ENCODE measurements at places on chromosomes 5 and 9. TPM values are rescaled to one million over a fixed set of nuclear protein-coding genes. Genes with fewer than 3 reads are reported as not detected.

The PCDHGA9 gene
- 12.4 TPM for total RNA-seq

The RETREG1 gene
- total RNA-seq: 85.9 TPM

The PCDHGC4 gene
- total RNA-seq: 13.5 TPM

The C5 gene
- 8.2 TPM for total RNA-seq

The GTF3C4 gene
- total RNA-seq: 14.7 TPM

The ZFAND5 gene
- total RNA-seq: 347 TPM

The IFNK gene
- not detected for total RNA-seq

Data from dorsolateral prefrontal cortex (tissue), 122 donors.